ENCODE measurements at places on chromosomes 12 and 14.

DNA sequence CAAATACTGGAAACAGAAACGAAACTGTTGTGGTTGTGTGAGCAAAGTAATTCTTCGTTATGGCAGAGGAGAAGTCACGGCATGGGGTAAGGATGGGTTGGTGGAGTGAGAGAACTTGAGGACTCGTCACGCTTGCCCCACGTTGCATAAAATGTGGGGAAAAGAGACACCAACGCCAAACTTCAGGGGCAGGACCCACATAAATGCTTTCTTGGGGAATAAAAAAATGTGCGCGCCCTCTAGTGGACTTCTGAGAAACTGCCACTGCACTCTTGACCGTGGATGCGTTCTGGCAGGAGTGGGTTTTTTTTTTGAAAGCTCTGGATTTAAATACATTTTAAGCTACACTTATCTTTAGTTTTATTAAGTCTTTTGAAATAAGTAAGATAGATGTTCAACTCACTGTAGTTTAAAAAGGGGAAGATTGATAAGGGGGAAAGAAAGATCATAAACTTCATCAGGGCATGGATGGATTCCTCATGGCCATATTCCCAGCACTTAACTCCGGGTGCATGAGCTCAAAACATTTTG is 4.1 kb upstream of the IGF1 start:
- DNase-seq = peak; percentile 78

- DNase-seq = no peak
Observed at GRCh38 chr14:41144370-41144769, 462.3 kb upstream of the LRFN5 start.

GRCh38 chr12:25384893-25385248 is 134.1 kb upstream of the KRAS start:
- no peak for DNase-seq

DNA sequence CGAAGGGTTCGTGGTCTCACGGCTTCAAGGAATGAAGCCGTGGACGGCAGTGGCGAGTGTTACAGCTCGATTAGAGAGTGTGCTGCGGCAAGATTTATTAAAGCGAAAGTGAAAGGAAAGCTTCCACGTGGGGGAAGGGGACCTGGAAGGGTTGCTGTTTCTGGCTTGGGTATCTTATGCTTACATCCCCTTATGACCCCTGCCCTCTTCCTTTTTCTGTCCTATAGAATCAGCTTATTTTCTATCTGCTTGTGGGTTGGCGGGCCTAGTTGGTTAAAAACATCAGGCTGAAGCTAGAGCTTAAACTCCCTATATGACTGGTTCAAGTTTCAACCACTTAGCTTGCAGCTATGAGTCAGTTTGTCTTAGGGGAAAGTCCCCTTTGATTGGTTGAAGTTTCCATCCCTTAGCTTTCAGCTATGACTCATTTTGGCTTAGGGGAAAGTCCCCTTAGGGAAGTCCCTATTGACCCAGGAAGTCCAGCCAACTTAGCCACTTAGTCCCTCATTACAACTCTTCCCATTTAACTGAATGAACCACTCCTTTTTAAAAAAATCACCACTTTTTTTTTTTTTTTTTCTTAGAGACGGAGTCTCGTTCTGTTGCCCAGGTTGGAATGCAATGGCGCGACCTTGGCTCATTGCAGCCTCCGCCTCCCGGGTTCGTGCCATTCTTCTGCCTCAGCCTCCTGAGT is 1494.7 kb upstream of the TMEM132C start:
- DNase-seq = peak; percentile 63

GRCh38 chr12:71605039-71605438 is 58.6 kb downstream of the ZFC3H1 start:
- no peak for DNase-seq

- DNase-seq = no peak
Observed at GRCh38 chr12:119710965-119711551, 43.1 kb downstream of the PRKAB1 start.

DNA sequence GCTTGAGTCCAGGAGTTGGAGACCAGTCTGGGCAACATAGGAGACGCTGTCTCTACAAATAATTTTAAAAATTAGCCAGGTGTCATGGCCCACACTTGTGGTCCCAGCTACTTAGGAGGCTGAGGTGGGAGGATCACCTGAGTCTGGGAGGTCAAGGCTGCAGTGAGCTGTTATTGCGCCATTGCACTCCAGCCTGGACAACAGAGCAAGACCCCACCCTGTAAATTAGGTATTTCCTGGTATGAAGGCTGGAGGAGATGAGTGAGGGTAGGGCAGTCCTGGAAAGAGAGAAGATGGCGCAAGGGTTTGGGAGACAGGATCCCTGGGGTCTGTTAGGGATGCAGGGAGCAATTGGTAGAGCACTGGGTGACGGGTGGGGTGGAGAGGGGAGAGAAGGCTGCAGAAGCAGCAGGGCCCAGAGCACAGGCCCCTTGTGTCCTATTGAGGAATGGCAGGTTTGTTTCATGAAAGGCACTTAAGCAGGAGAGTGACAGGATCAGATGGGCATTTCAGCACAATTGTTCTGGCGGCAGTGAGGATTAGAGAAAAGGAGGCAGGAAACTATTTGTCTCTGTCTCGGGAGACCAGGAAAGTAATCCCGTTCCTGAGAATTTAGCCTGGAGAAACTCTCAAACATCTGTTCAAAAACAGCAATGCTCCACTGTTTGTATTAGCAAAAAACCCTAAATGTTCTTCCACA is 47.2 kb upstream of the KTN1 start:
- DNase-seq = no peak

DNA sequence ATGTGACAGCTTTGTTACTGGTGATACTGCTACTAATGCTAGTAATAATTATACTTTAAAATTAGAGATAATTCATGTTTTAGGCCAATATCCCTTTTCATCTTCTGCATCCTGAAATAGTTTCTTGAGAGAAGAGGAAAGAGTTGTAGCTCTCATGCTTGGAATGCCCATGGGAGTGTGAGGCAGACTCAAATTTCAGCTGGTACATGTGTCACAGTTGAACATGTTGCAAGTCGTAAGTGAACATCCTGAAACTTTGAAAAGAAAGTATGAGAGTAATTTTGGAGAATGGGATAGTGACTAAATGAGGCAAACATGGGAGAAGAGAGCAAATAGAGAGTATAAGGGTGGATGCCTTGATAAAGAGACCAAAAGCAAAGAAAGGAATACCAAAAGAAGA is 168.0 kb downstream of the TMTC3 start:
- no peak for DNase-seq

DNA sequence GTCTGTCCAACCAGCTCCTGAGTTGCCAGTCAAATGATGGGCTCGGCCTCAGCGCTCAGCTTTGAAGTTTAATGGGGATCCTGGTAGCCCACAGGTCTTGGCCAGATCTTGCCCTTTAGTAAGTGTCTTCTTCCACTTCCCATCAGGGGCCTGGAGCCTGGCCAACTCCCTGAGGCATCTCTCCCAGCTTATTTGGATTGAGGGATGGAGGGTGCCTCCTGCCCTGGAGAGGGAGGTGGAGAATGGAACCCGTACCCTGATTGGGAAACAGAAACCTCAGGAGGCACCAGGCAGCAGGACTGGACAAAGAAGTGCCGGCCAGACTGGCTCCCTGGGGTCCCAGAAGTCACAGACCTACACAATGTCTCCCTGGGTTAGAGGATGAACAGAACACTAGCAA is 40.5 kb upstream of the LTBP2 start:
- no peak for DNase-seq

DNA sequence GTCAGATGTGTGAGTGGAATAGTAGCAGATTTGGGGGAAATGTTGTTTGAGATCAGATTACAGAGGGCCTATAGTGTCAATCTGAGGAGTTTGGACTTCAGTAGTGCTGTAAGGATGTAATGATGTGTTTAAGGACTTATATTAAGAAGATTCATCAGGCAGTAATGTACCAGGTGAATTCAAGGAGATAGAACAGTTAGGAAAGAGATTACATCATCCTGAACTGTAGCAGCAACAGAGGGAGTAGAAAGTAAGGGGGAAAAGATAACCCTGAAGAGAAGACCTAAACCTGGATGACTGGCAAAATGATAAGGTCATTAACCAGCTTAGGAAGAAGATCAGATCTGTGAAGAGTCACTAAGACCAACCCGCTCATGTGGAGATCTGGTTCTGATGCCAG is 349.4 kb downstream of the PDZRN4 start:
- no peak for DNase-seq

Data from suppressor macrophage treated with lipopolysaccharide for 1 hour (primary cell).